ENCODE measurements at places on chromosomes 6 and 20.

DNA sequence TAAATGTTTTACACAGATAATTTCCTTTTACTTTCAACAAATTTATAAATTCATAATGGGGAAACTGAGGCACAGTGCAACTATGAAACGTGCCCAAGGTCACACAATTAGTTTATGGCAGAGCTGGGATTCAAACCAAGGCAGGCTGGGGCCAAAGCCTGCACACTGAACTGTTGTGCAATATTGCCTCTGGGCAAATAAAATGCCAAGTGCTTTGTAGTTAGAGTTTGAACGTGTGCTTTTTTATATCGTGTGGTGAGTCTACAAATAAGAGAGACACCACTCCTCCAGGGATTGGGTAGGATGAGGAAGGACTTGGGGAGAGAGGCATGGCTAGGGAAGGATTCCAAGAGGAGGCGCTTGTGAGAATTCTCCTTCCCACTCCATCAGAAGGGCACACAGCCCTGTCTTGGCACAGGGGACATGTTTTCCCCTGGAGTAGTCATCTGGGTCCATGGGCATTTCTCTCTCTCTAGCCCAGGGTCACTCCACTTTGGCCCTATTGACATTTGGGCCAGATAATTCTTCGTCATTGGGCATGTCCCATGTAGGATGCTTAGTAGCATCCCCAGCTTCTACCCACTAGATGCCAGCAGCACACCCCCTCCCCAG, 2.8 kb upstream of the CDH22 start:
- DNase-seq = no peak

GRCh38 chr6:35943390-35943789, 22.5 kb upstream of the SRPK1 start:
- DNase-seq = no peak

- DNase-seq = peak; percentile 21
Observed at GRCh38 chr20:31835977-31836852, 9.2 kb downstream of the FOXS1 start.

GRCh38 chr20:16007962-16008361, 565.3 kb downstream of the KIF16B start:
- no peak for DNase-seq

GRCh38 chr20:60000271-60001042, 42.2 kb downstream of the CDH26 start:
- no peak for DNase-seq

- DNase-seq = peak; percentile 52
Observed at GRCh38 chr6:79077715-79078074, 359 bp downstream of the PHIP start.

- no peak for DNase-seq
Observed at GRCh38 chr20:21507400-21508229, 6.2 kb downstream of the NKX2-2 start.

- DNase-seq = no peak
Observed at GRCh38 chr6:134676307-134677281, 273.3 kb downstream of the ALDH8A1 start.

DNA sequence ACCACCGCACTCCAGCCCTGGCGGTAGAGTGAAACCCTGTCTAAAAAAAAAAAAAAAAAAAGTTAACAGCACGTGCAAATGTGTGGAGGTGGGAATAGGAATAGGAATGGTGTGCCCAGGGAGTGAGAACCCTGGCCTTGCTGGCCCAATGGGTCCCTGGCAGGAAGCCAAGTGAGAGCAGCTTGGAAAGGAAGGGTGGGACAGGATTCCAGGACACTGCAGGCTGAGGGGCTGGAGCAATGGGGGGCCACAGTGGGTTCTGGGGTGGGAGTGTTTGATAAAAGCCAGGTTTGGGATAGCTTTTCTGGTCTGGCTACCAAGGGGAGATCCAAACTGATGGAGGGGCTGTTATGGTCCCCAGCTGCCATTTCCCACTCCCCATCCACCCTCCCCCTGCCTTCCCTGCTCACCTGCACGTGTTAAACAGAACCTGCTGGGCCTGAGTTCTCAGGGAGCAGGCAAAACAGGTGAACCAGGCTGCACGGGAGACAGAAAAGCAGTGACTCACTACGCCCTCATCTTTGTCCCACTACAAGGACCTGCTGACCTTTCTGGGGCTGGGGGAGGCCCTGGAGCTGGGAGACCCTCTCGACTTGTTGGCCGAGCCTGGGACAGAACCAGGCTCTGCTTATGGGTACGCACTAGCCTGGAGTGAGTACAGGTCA, 3.3 kb downstream of the SUN5 start:
- no peak for DNase-seq

DNA sequence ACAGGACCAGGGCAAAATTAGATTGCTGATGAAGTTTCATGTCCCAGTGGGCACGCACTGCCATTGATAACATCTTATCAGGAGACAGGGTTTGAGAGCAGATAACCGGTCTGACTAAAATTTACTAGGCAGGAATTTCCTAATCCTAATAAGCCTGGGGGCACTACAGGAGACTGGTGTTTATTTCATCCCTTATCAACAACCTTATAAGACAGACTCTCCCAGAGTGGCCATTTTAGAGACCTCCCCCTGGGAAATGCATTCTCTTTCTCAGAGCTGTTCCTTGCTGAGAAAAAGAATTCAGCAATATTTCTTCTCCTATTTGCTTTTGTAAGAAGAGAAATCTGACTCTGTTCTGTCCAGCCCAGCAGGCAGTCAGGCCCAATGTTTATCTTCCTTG, 423.4 kb upstream of the IMPG1 start:
- no peak for DNase-seq

DNA sequence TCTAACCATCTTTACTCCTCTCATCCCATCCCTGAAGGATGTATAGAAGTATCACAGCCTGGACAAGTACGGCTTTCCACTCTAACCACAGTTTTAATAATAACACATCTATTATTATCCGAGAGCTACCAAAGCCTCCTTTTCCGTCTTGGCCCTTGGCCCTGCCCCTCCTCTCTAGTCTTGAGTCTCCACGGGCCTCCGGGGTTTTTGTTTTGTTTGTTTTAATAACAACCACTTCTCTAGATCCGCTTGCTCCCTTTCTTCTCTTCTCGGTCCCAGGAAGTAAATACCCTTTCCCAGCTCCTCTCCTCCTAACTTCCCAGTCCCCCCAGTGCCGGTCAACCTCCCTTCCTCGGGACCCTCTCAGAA, 661 bp downstream of the LCA5 start:
- DNase-seq = peak; percentile 3

Measured in activated CD4-positive, alpha-beta T cell treated with anti-CD3 and anti-CD28 coated beads, Interleukin-2, amount 50 U/mL, for 48 hours (primary cell).